Colonic mucosa (tissue), 4 donors: ENCODE measurements at places on chromosomes 11 and 22. TPM values are rescaled to one million over a fixed set of nuclear protein-coding genes. Genes with fewer than 3 reads are reported as not detected.
A peak's percentile ranks its signal among the peaks of the same experiment; 100 is the strongest.

Gene GRAP2
- total RNA-seq = 2.1 TPM

Gene SNX32
- 1.9 TPM for total RNA-seq

Gene OR52E8
- total RNA-seq = not detected

Gene LARGE2
- total RNA-seq = 7.5 TPM

GRCh38 chr11:133957900-133958299 lies 1.1 kb upstream of the IGSF9B start:
- peak overlapping the region; percentile 44 for H3K4me3 ChIP-seq
- peaks cover 3% of the 10 kb centered on the region for H3K4me1 ChIP-seq
- no peaks in the 10 kb centered on the region for H3K36me3 ChIP-seq
- no peak for DNase-seq
